Right ventricle myocardium superior (tissue), 1 donor: ENCODE measurements at places on chromosomes 16 and 17.

DNA sequence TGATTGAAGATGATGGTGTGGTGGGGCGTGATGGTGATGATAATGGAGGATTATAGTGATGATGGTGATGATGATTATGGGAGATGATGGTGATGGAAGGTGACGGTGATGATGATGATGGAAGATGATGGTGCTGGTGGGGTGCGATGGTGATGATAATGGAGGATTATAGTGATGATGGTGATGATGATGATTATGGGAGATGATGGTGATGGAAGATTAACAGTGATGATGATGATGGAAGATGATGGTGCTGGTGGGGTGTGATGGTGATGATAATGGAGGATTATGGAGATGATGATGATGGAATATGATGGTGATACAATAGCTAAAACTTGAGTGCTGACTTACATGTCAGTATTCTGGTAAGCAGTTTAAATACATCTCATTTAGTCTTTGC, 391.0 kb upstream of the EEF2KMT start:
- no peak for DNase-seq

DNA sequence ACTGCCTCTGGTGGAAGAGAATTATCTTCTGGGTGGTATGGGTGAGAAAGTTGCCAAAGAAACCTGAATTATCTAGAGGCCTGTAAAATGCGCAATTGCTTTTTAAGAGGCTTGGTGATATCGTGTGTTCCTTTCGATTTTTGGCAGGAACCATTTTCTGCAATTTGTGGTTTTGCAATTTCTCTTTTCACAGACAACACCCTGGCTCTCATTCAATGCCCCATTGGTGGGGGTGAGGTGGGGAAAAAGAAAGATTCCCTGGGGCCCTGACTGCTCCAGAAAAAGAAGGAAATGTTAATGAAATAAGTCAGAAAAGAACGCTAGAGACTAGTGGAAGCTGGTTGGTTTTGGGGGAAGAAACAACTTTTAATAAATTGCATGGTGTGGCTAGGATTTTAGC, 77.4 kb downstream of the ANKFN1 start:
- DNase-seq = peak; percentile 39

GRCh38 chr16:9345880-9346279, 254.4 kb downstream of the HAPSTR1 start:
- DNase-seq = no peak

- DNase-seq = peak; percentile 63
Measured at GRCh38 chr16:67666032-67666551, 458 bp downstream of the ENKD1 start.

GRCh38 chr17:146546-146945, 9.2 kb downstream of the SCGB1C2 start:
- DNase-seq = peak; percentile 25

DNA sequence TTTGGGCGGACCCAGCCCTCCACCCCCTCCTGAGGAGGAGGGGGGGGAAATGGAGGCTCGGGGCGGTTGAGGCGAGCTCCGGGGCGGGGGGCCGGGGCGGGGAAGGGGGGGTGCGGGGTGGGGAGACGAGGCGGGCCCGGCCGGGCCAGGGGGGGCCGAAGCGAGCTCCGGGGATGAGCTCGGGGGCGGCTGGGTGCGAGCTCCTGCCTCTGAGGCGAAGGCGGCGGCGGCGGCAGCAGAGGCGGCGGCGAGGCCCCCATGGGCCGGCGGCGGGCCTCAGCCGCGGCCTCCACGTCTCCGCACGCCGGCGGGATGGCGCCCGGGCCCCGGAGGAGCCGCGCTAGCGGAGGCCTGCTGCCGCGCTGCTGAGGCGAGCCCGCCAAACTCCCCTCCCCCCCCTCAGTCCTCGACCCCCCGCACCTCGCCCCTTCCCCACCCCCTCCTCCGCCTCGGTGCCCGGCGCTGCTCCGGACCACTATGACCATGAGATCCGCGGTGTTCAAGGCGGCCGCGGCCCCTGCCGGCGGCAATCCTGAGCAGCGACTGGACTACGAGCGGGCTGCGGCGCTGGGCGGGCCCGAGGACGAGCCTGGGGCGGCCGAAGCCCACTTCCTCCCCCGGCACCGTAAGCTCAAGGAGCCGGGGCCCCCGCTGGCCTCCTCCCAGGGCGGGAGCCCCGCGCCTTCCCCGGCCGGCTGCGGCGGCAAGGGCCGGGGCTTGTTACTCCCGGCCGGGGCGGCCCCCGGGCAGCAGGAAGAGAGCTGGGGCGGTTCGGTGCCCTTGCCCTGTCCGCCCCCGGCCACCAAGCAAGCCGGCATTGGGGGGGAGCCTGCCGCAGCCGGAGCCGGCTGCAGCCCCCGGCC, 596 bp downstream of the MSL1 start:
- peak; percentile 73 for DNase-seq

DNA sequence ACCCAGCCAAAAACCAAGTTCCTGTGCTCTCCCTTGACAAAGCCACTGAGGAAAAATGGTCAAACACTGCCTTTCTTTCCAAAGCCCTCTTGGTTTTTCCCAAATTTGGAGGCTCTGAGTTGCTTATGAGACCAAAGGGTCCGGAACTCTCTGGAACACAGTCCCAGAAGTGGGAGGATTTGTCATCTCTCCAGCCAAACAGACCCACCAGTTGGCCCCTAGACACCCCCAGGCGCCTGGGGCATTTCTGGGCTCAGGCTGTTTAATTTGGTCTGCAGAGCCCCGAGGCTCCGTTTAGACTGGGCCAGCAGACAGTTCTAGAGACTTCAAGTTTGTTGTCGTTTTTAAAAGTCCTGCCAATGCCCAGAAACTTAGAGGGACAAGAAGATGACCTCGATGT, 239.1 kb downstream of the SEC14L1 start:
- no peak for DNase-seq

GRCh38 chr17:8797621-8798175, 1.5 kb downstream of the MFSD6L start:
- DNase-seq = no peak

DNA sequence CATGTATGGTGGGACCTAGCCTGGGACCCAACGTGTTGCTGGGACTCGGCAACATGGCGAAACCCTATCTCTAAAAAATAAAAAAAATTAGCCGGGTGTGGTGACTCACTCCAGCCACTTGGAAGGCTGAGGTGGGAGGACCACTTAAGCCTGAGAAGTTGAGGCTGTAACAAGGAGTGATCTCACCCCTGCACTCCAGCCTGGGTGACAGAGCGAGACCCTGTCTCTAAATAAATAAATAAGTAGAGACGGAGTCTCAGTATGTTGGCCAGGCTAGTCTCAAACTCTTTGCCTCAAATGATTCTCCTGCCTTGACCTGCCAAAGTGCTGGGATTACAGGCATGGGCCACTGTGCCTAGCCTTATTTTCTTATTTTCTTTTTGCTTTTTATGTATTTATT, 10.1 kb upstream of the CNP start:
- DNase-seq = no peak

- DNase-seq = no peak
Measured at GRCh38 chr16:69935740-69936139, 15.4 kb upstream of the CLEC18A start.

GRCh38 chr16:74607962-74608356, 1.0 kb upstream of the GLG1 start:
- no peak for DNase-seq

DNA sequence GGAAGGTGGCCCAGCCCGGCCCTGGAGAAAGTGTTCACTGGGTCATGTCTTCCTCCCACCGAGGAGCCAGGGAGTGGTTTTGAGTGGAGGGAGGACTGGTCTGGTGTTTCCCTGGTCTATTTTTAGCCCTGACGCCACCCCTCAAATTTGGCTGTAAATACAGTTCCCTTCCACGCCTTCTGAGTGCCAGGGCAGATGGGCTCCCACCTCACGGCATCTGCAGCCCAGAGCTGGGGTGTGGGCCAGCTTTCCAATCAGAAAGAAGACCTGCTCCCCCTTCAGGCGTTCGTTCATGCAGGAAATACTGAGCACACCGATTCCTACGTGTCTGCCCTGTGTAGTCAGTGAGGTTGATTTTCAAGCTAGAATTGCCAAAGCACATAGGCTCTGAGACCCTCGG, 53.7 kb downstream of the SNX20 start:
- peak; percentile 70 for DNase-seq

DNA sequence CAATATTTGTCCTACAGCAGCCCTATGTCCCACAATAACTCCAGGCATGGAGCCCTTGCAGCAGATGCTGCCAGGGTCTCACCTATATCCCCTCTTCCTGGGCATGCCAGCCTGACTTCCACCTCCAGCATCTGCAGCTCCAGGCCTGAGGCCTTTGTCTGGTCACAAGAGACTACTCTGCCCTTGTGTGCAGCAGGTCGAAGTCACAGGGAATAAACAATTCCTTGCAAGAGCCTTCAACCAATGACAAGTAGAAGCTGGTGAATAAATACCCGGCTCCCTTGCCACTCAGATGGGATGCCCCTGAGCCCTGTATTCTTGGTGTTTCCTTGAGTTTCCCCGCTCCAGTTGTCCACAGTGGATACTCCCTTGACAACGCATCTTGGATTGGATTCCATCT, 23.0 kb downstream of the CES1 start:
- DNase-seq = no peak

DNA sequence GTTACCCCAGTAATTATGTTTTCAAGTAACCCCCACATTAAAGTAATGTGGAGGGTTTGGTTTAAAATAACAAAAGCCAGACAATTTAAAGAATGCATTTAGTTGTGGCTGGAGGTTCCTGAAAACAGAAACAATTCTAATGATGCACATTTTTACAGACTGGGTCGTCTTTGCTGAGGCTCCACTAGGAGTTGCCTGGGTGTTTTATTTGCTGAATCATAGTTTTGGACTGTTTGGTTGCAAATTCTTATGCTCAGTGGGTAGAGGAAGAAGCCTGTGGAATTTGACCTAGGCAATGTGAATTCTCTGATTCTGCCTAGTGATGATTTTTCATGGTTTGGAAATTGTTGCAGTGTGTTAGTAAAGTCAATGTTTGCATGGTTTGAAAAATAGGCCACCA, 16.3 kb downstream of the SHISA9 start:
- DNase-seq = no peak

- DNase-seq = no peak
Measured at GRCh38 chr16:79130616-79131015, 469.9 kb downstream of the MAF start.
